ENCODE measurements at places on chromosomes 5 and 9. TPM values are rescaled to one million over a fixed set of nuclear protein-coding genes. Genes with fewer than 3 reads are reported as not detected.
A peak's percentile ranks its signal among the peaks of the same experiment; 100 is the strongest.

The GFPT2 gene
- 10.1 TPM for total RNA-seq

The KCNV2 gene
- total RNA-seq = not detected

The MOB3B gene
- total RNA-seq = 3.6 TPM

The TLX3 gene
- not detected for total RNA-seq

The ABCA1 gene
- total RNA-seq = 1.4 TPM

The LEAP2 gene
- 4.5 TPM for total RNA-seq

The PCDHGA1 gene
- 0.31 TPM for total RNA-seq

DNA sequence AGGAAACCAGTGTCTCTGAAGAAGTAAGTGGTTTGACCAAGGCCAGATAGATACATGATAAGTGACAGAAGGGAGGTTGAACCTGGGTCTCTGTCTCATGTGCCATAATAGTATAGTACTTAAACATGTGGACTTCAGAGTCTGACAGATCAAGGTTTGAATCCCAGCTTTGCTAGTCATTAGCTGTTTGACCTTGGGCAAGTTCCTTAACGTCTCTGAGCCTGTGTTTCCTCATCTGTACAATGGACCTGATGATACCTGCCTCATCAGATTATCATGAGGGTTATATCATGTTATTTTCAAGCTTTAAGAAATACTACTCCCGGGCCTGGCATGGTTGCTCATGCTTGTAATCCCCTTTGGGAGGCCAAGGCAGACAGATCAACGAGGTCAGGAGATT lies 24.9 kb downstream of the FUBP3 start:
- no peaks in the 10 kb centered on the region for H3K27me3 ChIP-seq
- peaks cover 10% of the 10 kb centered on the region for H3K36me3 ChIP-seq
- no peak overlapping the region for H3K27ac ChIP-seq
- DNase-seq = no peak

GRCh38 chr5:96207420-96207819 lies 225.6 kb downstream of the PCSK1 start:
- no peak for DNase-seq
- H3K27ac ChIP-seq = no peak overlapping the region
- H3K4me1 ChIP-seq = no peaks in the 10 kb centered on the region
- no peaks in the 10 kb centered on the region for H3K36me3 ChIP-seq

DNA sequence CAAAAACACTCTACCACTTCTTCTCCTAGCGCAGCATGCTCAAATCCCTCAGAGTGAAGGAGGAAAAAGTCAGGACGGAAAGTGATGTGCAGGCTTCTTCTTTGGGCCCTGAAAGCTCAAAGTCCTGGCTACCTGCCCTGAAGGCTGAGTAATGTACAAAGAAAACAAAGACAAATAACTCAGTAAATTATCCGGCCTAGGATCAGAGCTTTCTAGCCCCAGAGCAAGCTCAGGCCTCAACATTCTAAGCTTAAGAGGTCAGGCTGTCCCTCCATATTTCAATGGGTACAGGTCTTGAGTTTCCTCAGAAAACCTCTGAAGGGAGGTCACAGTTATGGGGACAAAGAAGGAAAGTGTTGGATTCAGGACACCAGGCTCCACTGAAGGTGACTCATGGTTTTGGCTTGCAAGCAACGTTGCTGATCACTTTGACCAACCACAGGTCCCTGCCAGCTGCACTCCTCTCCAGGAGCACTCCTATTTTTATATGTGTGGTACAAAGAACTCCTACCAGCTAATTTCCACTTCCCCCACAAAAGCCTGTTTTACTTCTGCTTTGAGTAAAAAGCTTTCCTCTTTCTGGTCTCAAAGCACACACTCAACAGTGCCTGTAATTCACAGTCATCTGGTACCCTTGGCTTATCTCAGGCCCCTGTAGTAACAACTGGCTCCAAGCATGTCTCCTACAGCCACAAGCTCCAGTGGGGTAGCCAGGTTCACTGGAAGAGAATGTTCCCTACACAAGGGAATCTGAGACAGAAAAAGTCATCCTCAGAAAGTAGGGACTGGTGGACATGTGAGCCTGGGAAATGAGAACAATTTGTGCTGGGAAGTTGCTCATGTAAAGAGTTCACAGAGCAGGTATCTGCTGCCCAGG lies 115.7 kb downstream of the UGCG start:
- H3K4me3 ChIP-seq = no peak overlapping the region
- no peaks in the 10 kb centered on the region for H3K36me3 ChIP-seq
- peaks cover 20% of the 10 kb centered on the region for H3K27me3 ChIP-seq
- DNase-seq = no peak
- H3K4me1 ChIP-seq = peaks cover 20% of the 10 kb centered on the region

DNA sequence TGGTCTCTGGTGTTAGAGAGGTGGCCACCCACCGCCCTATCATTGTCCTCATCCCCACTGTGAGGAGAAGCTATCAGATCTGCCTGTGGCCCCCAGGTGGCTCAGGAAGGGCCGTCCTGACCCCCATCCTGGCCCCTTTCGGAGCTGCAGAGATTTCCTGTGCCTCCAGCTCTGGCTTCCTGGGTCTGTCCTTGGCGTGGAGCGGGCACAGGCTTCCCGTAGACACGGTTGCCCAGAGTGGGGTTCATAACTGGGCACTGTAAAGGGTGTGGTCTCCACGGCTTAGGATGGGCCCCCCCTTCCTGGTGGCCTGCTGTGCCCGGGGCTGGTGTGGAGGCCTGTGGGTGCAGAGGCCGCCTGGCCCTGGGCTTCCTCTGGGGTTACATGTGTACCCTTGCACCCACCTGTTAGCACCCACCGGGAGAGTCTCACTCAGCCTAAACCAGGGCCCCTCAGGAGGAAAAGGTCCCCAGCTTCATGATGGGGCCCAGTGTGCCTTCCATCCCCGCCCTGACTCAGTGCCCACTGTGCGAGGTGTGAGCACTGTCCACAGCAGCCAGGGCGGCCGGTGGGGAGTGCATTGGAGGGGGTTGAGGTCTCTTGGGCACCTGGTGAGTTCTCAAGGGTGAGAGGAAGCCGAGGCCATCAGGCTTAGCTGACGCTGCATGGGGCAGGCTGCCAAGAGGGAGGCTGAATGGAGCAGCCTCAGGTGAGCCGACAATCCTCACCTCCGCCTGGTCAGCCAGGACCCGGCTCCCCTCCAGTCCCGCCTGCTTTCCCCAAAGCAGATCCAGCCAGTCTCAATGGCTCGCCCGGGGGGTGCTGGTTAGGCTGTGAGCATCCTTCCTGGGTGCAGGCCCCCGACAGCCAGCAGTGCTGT lies 15.3 kb upstream of the AJM1 start:
- no peak for DNase-seq
- no peak overlapping the region for H3K4me3 ChIP-seq
- no peaks in the 10 kb centered on the region for H3K4me1 ChIP-seq
- no peak overlapping the region for H3K27ac ChIP-seq
- H3K36me3 ChIP-seq = no peaks in the 10 kb centered on the region

GRCh38 chr5:109943701-109944235 lies 254.0 kb downstream of the MAN2A1 start:
- DNase-seq = no peak
- H3K4me3 ChIP-seq = no peak overlapping the region
- no peak overlapping the region for H3K27ac ChIP-seq
- no peaks in the 10 kb centered on the region for H3K36me3 ChIP-seq
- peaks cover 19% of the 10 kb centered on the region for H3K4me1 ChIP-seq
- no peaks in the 10 kb centered on the region for H3K27me3 ChIP-seq

DNA sequence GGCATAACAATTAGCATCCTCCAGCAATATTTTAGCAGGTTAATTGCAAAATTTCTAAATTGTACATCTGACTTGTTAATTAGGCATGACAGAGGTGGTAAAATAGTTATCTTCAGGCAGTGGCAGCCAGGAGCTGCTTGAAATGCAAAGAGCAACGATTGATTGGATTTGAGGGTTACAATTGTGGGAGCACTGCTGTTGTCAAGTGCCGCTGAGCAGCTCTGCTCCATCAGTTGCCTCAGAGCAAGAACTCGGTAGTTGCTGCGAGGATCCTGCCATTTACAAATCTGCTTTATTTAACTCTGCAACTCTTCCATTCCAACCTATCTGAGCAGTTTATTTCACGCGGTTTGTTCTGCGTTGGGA lies 12.6 kb downstream of the PBX3 start:
- DNase-seq = no peak
- H3K27ac ChIP-seq = no peak overlapping the region
- peaks cover 8% of the 10 kb centered on the region for H3K4me1 ChIP-seq
- peaks cover 2% of the 10 kb centered on the region for H3K36me3 ChIP-seq

- no peak for DNase-seq
- no peaks in the 10 kb centered on the region for H3K4me1 ChIP-seq
- peaks cover 24% of the 10 kb centered on the region for H3K27me3 ChIP-seq
- H3K4me3 ChIP-seq = no peak overlapping the region
- H3K27ac ChIP-seq = no peak overlapping the region
These were observed 112.2 kb upstream of the ADRA1B start for GRCh38 chr5:159804121-159804520.

GRCh38 chr5:89255845-89256463 lies 373.0 kb upstream of the MEF2C start:
- no peak overlapping the region for H3K27ac ChIP-seq
- DNase-seq = no peak
- no peaks in the 10 kb centered on the region for H3K36me3 ChIP-seq
- no peaks in the 10 kb centered on the region for H3K27me3 ChIP-seq

- H3K4me3 ChIP-seq = no peak overlapping the region
- DNase-seq = no peak
- peaks cover 13% of the 10 kb centered on the region for H3K36me3 ChIP-seq
- H3K4me1 ChIP-seq = no peaks in the 10 kb centered on the region
These were observed 65.2 kb upstream of the UBAC1 start for GRCh38 chr9:136026266-136026942.

DNA sequence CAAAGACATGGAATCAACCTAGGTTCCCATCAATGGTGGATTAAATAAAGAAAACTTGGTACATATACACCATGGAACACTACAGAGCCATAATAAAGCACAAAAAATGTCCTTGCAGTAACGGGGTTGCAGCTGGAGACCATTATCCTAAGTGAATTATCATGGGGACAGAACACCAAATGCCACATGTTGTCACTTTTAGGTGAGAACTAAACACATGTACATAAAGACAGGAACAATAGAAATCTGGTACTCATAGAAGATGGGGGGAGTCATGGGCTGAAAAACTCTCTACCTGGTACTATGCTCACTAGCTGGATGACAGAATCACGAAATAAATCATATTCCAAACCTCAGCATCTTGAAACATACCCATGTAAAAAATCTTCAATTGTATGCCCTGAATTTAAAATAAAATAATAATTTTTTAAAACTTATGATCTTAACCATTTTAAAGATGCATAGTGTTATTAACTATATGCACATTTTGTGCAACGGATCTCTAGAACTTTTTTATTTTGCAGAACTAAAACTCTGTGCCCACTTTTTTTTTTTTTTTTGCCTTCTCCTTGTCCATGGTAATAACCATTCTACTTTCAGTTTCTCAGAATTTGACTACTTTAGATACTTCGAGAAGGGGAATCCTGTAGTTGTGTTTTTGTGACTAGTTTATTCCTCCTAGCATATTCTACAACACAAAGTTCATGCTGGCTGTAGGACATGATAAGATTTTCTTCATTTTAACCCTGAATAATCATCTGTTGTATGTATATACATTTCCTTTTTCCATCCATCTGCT lies 1081.6 kb upstream of the ACO1 start:
- no peak for DNase-seq
- no peaks in the 10 kb centered on the region for H3K27me3 ChIP-seq
- H3K4me3 ChIP-seq = peak overlapping the region; percentile 43
- no peaks in the 10 kb centered on the region for H3K36me3 ChIP-seq
- peaks cover 10% of the 10 kb centered on the region for H3K4me1 ChIP-seq
- H3K27ac ChIP-seq = no peak overlapping the region
